ENCODE measurements at places on chromosomes 1 and 21.

- no peak for DNase-seq
Observed at GRCh38 chr1:85198864-85199263, 2.0 kb downstream of the SYDE2 start.

- no peak for DNase-seq
Observed at GRCh38 chr1:31662463-31662862, 17.8 kb upstream of the PEF1 start.

DNA sequence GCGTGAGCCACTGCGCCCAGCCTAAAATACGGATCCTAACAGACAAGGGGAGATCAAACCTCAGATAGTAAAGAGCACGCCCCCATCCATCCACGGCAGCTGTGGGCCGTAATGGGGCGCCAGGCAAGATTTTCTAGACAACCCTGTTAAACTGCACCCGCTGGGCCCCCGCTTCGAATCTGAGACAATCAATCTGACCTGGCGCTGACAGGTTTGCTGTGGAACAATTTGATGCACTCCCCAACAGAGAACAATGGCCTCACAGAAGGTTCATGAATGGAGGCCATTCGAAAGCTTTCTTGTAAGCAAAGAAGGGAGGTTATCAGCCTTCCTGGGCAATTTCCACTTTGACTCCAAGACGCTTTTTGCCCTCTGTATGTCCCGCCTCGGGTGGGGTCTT is 30.5 kb downstream of the CLSTN1 start:
- DNase-seq = no peak

DNA sequence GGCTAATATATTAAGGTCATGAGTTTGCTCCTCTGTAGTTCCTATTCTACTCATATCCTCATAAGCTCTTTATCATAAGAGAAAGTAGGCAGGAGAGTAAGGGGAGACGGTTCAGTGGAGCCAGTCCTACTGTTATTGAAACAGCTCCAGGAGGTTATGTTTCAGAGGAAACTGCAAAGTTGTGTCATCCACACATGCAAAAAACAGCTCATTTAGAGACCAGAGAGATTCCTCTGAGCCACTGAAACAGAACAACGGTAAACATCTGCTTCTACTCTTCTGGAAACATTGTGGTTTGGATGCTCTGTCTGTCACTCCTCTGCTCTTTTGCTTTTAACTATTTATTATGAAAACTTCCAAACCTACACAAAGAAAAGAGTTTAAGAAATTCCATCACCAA is 66.3 kb upstream of the PPP2R5A start:
- DNase-seq = no peak

DNA sequence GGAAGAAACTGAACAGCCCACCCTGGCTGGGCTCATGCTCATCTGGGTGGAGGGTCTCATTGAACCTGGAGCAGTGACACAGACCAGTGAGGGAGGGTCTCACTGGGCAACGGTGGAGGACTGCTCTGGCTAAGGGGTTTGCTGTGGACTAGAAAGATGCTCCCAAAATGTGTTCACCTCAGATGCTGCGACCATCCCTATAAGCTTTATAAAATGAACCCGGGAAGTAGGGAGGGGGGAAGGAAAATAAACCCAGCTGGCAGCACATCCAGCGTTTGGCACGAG is 34.5 kb upstream of the LBR start:
- no peak for DNase-seq

GRCh38 chr1:212958175-212958574 is 7.8 kb downstream of the VASH2 start:
- no peak for DNase-seq

GRCh38 chr1:236794585-236795034 is 482 bp upstream of the MTR start:
- no peak for DNase-seq

- DNase-seq = no peak
Observed at GRCh38 chr1:34844252-34844634, 15.3 kb downstream of the SMIM12 start.

GRCh38 chr1:29467989-29468900 is 231.9 kb downstream of the PTPRU start:
- no peak for DNase-seq

GRCh38 chr1:48678710-48679505 is 97.8 kb downstream of the BEND5 start:
- DNase-seq = no peak
